ENCODE measurements at places on chromosomes 3 and 15.

DNA sequence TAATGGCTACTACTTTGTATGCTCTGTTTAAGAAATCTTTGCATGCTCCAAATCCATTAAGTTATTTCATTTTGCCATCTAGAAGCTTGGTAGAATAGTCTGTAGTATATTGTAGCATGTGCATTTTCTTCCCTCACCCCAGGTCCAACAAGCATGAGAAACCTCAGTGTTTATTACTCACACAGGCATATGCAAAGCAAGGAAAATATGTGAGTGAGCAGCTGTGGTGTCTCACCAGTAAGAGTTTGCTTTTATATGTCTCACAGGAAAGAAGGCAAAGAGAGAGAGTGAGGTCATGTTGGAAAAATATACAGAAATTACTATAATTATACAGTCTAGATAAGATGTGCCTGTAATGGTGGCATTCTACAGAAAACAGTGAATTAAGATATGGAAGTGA is 312.5 kb downstream of the C3orf38 start:
- DNase-seq, result no peak

- no peak for DNase-seq
Observed at GRCh38 chr3:155664925-155665695, 79.8 kb downstream of the PLCH1 start.

GRCh38 chr3:50212971-50213370 is 7.9 kb downstream of the SLC38A3 start:
- no peak for DNase-seq

DNA sequence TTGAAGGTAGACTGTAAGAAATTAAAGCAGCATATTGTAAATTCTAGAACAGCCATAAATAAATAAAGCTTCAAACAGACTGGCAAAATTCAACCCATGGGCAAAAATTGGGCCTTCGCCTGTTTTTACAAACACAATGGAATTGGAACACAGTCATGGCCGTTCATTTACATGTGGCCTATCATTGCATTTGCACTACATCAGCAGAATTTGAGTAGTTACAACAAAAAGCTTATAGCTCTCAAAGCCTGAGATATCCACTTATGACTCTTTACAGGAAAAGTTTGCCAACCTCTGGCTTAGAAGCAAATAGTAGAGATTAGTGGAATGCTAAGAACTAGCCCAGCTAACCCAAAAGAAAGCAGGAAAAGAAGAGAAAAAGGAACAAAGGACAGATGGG is 139.6 kb upstream of the SKOR1 start:
- no peak for DNase-seq

DNA sequence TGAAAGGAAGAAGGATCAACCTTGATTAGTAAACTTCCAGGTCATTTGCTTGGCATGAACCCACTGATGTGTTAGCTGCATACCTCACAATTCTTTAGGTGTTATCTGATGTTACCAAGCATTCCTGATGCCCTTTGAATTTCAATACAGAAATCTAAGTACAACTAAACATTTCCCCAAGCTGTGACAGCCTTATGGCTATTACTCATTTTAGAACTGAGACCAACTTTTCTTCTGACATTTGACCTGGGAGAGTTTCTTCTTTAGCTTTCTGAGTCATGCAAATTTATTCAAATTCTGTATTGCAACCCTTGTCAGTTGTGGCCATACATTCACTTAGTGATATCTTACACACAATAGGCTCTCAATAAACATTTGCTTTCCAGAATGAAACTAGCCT is 124.3 kb downstream of the TIGIT start:
- no peak for DNase-seq

- DNase-seq, result no peak
Observed at GRCh38 chr3:118963711-118964110, 70.9 kb downstream of the IGSF11 start.

- no peak for DNase-seq
Observed at GRCh38 chr15:81284256-81285031, 39.5 kb downstream of the STARD5 start.

- no peak for DNase-seq
Observed at GRCh38 chr15:31214864-31215489, 111.7 kb upstream of the KLF13 start.

DNA sequence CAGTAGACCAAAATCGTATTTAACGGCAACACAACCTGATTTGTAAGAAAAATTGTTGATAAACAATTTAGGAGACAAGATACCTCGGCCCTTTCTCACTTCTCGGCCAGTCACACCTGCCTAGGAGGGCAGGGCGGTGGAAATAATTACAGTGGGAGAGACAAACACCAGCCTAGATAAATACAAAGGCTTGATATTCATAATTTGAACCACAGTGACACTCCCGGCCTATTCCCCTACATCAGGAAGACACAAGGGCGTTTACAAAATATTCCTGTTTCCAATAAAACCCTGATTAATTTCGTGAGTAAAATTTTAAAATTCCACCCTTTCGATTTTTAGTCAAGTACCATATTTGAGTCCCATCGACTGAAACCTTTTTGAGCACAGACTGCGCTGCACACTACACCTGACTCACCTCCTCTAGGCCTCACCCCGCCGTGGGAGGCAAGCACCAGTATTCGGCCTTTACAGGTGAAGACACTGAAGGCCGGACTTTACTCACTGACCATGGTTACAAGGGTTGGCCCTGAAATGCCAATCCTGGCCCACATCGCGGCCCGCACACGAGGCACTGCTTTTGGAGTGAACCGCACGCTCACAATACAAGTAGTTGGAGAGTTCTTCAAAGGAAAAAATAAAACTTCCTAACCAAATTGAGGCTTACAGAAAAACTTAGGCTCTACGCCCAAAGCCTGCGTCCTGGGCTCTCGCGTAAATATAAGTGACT is 794 bp downstream of the ARPP19 start:
- peak; percentile 12 for DNase-seq

All from HuH-7 (cell line).